ENCODE measurements at places on chromosomes 1 and 21. TPM values are rescaled to one million over a fixed set of nuclear protein-coding genes. Genes with fewer than 3 reads are reported as not detected.

The ARHGAP30 gene
- total RNA-seq = 189 TPM

The SH3BP5L gene
- 20.0 TPM for total RNA-seq

The AMY1C gene
- total RNA-seq = not detected

The DPM3 gene
- 32.1 TPM for total RNA-seq

- no peaks in the 10 kb centered on the region for H3K27me3 ChIP-seq
- no peak overlapping the region for H3K4me3 ChIP-seq
- H3K27ac ChIP-seq = no peak overlapping the region
- DNase-seq = no peak
- no peaks in the 10 kb centered on the region for H3K4me1 ChIP-seq
- no peaks in the 10 kb centered on the region for H3K36me3 ChIP-seq
These were observed 1573.5 kb downstream of the BRINP3 start for GRCh38 chr1:188904201-188904600.
